ENCODE measurements at places on chromosomes 12 and 14.

GRCh38 chr12:43580601-43581000 is 28.6 kb upstream of the ADAMTS20 start:
- DNase-seq: no peak

- DNase-seq: no peak
Observed at GRCh38 chr12:123099560-123100192, 51.2 kb downstream of the PITPNM2 start.

GRCh38 chr12:77594366-77594765 is 236.3 kb upstream of the NAV3 start:
- DNase-seq: no peak

DNA sequence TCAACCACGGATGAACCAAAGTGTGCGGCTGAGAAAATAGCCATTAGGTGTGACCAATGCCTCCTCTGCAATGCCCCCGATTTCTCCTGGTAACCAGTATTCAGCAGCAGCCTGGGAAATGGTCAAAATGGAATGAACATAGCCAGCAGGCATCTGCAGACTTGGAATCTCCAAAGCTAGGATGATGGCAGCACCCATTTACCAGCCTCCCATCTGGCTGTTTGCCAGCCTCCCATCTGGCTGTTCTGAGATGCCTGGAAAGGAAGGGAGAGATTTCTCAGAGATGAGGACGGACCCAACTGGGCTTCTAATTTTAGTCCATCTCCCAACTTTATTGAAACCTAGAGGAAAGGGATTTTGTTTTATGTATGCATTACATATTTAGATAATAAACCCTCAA is 16.2 kb downstream of the CLMN start:
- no peak for DNase-seq

DNA sequence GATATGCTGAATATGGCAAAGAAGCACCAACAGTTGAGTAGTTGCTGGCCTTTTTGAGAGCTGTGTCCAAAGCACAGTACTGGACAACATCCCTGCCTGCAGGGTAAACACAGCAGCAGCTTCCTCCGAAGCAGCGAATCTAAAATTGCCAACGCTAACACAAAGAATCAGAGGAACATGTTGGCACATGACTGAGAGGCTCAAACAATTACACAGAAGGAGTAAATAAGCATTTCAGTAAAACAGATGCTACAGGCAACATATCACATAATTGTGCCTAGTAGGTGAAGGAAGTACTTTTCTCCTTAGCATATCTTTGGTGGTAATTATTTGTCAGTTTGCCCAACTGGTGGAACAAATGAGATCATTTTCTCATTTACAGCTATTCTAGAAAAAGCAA is 52.1 kb downstream of the KICS2 start:
- no peak for DNase-seq

- DNase-seq: peak; percentile 73
Observed at GRCh38 chr14:75165586-75166391, 10.6 kb downstream of the TMED10 start.

- DNase-seq: peak; percentile 83
Observed at GRCh38 chr12:104055686-104056388, 5.8 kb upstream of the GLT8D2 start.
